NCI-H2227 treated with DMSO at 0.1 percent for 48 hours (cell line): ENCODE measurements at places on chromosomes 11 and 22.

DNA sequence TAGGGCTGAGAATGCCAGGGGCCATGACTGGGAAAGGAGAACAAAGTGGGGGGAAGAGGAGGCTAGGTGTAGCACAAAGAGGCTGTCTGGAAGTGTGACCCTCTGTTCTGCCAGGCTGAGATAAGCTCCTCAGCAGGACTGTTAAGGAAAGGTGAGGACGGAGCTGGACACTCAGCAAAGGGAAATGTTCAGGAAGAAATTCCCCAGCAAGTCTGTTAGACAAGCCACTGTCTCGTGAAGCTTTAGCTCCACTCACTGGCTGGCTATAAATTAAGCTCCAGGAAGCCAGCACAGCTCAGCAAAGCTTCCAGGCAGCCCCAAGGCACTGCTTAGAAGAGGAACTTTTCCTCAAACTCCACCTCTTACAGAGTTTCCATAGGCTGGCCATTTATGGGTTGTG lies 181.2 kb upstream of the API5 start:
- DNase-seq: no peak

- no peak for DNase-seq
These were observed 25.0 kb upstream of the RPS13 start for GRCh38 chr11:17102462-17102861.

- DNase-seq: no peak
These were observed 126.0 kb upstream of the MTNR1B start for GRCh38 chr11:92843455-92843854.

DNA sequence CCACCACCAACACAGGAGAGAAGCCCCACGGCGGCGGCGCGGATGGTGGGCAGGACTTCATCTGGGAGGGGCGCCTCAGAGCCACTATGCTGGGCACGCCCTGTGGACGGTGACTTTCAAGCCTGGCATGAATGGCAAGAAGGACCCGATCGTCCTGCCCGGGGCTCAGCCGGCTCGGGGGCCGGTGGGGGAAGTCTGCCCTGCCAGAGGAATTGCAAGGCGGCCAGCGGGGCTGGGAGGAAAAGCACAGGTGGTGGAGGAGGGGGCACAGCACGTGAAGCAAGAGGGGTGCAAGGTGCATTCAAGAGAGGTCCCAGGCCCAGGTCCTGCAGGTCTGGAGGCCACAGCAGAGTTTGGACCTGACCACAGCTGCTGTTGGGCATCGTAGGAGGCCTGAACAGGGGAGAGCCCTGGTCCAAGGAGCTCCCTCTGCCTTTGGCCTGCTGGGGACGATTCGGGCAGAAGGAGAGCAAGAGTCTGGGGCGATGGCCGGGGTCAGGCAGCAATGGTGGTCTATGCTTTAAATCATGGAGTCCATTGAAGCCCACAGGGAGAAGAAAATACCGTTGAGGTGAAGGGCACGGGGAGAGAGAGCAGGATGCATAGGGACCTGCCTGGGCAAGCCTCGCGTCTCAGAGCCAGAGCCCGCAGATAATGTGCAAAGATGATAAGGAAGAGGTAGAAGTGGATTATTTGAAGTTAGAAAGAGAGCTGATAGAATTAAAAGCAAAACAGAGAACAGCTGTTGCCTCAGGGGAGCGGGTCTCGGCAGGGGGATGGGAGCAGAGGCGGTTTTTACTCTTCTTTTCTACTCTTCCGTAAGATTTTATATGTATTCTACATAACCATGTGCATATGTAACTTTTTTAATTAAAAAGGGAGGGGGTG lies 82.6 kb upstream of the SHISAL1 start:
- DNase-seq: no peak

GRCh38 chr22:49404020-49404419 lies 423.7 kb downstream of the BRD1 start:
- DNase-seq: no peak

GRCh38 chr11:23078289-23078971 lies 218.2 kb upstream of the CCDC179 start:
- no peak for DNase-seq

DNA sequence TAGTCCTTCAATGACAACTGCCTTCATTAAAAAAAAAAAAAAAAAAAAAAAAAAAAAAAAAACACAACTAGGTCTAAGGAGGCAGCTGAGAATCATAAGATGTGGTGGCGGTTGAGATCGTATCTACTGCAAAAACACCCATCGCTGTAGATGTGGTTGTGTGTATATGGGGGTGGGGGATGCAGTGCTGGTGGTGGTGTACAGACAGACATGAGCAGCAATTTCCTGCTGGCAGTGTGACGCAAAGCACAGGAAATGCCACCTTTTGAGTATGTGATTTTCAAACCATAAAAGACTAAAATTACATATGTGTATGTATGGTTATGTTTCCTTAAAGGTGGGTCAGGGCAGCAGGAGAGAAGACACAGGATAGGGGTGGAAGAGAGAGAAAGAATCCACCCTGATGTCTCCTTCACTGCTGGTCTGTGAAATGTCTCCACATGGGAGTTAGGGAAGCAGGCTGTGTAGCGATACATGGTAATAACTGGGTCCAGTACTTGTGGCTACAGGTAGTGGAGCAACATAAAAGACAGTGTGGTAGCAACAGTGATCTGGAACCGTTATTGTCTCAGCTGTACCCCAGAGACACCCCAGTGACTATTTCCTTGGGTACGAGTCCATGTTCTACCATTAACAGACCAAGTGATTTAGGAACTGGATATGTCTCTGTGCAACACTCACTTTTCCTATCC lies 57.9 kb downstream of the SYTL2 start:
- DNase-seq: no peak

DNA sequence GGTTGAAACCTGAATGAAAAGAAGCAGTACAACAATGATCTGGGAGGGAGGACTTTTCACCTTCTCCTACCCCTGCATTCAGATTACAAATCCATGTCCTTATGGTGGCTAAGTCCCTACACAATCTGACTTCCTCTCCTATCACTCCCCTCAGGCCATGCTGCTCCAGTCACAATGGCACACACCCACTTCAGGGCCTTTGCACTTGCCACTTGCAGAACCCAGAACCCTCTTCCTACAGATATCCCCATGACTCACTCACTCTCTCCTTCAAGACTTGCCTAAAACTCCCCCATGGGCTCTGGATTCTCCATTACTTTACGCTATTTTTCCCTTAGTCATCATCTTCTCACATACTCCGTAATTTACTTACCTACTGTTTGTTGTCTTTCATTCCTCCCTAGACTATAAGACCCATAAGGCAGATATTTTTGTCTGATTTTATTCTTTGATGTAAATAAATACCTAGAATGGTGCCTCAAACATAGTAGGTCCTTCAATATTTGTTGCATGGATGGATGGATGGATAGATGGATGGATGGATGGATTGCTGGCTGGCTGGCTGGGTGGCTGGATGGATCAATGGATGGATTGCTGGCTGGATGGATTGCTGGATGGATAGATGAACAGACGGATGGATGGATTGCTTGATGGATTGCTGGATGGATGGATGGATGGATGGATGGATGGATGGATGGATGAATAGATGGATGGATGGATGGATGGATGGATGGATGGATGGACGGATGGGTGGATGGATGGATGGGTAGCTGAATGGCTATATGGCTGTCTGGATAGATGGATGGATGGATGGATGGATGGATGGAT lies 94.7 kb upstream of the NAV2 start:
- DNase-seq: no peak

DNA sequence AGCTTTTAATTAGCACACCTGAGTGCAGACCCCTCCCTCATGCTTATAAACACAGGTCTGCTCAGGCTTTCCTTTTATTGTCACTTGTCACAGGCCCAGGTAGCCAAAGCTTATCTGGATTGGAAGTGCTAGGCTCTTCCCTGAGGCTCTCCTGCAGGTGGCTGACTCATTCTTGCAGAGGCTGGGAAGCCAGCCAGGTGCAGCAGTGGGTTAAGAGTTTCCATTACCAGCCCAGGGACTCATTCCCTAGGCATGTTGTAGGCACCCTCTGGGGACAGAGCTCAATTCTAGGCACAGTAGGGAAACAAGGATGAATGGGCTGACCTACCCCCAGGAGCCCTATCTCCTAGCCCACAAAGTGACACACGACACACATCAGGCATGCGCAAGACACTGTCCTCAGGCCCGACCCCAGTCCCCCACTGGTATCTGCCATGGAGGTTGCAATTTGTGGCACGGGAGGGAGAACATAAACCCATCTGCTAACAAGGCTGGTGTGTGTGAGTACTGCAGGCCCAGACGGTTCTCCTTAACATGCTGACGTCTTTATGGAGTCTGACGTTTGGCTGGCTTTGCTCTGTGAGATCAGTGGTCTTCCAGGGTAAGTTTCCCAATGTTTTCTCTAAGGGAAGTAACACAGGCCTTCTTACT lies 94.2 kb downstream of the ABTB2 start:
- no peak for DNase-seq

GRCh38 chr11:115193914-115194801 lies 310.1 kb downstream of the CADM1 start:
- DNase-seq: no peak

GRCh38 chr11:33324302-33324985 lies 67.3 kb downstream of the HIPK3 start:
- DNase-seq: no peak

- no peak for DNase-seq
These were observed 231.3 kb downstream of the DSCAML1 start for GRCh38 chr11:117565709-117566108.

GRCh38 chr22:45942787-45943493 lies 34.0 kb downstream of the WNT7B start:
- no peak for DNase-seq

GRCh38 chr22:20604776-20605221 lies 97.4 kb downstream of the MED15 start:
- DNase-seq: no peak

- DNase-seq: no peak
These were observed 12.9 kb downstream of the KRTAP5-5 start for GRCh38 chr11:1642288-1643145.

DNA sequence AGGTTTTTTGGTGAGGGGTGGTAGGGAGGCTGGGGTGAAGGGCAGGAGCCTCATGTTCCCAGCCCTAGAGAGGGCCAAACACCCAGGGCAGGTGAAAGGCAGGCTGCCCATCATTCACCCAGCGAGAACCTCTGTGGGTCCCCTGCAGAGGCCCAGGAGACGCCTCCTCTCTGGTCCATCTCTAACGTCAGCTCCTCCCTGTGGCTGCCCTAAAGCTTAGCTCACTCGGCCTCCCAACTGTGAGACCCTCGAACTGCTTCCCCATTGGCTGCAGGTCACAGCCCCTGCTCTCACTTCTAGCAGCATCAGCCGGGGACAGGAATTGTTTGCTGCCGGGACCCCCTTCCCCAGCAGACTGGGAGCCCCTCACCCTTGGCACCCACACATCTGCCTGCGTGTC lies 615 bp upstream of the NFAM1 start:
- no peak for DNase-seq

DNA sequence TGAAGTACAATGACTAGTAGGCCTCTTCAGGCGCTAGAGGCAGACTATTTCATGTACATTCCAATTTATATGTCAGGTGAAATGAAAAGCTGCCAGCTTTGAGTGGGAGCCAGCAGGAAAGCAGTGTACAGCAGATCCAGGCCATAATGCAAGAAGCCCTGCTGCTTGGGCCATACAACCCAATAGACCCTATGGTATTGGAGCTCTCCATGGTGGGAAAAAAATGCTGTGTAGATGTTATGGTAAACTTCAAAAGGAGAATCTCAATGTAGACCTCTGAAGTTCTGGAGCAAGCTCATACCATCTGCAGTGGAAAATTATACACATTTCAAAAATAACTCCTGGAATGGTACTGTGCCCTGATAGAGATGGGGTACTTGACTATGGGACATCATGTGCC lies 71.5 kb upstream of the CD82 start:
- DNase-seq: no peak

DNA sequence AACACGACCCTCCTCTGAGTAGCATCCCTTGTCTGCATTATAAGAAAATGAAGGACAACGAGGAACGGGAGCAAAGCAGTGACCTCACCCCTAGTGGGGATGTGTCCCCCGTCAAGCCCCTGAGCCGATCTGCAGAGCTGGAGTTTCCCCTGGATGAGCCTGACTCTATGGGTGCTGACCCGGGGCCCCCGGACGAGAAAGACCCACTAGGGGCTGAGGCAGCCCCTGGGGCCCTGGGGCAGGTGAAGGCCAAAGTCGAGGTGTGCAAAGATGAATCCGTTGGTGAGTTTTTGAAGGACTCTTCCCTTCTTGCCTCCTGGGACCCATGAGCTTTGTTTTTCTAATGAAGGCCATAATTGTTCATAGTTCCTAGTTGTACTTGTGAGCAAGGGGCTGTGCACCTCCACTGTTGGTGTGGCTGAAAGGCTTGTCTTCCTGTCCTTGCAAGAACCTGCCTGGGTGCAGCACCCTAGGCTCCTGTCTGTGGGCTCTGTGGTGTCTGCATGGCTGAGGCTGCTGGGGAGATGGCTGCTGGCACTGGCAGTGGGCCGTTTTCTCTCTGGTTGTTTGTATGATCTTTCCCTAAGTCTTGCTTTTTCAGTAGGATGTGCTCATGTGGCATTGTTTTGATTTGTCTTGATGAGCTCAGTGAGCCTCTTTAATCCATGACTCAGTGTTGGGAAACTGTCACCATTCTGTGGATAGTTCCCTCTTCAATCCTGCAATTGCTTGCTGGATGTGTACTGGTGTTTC lies 10.1 kb downstream of the DGCR8 start:
- no peak for DNase-seq

GRCh38 chr22:41873391-41873790 lies 40.5 kb downstream of the SREBF2 start:
- DNase-seq: no peak

GRCh38 chr22:24525416-24526037 lies 29.4 kb downstream of the GUCD1 start:
- DNase-seq: no peak

- peak; percentile 87 for DNase-seq
These were observed 88.1 kb downstream of the TEAD1 start for GRCh38 chr11:12762278-12762677.

- DNase-seq: no peak
These were observed 40.0 kb downstream of the DCUN1D5 start for GRCh38 chr11:103051981-103052380.

DNA sequence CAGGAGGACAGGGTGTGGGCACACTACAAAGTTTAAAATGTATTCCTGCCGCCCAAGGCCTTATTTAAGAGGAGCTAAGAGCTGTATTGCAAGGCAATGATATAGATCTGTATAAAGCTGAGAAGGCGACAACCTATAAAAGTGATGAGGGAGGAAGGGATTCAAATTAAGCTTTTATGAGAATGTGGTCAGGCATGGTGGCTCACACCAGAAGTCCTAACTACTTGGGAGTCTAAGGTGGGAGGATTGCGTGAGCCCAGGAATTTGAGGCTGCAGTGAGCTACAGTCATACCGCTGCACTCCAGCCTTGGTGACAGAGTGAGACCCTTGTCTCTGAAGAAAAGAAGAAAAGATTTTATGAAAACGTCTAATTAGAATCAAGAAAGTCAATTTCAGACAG lies 9.7 kb upstream of the GLB1L3 start:
- DNase-seq: no peak
